ENCODE measurements at places on chromosomes 13 and 19.

GRCh38 chr19:44681992-44682790, 10.9 kb downstream of the CEACAM19 start:
- no peak for DNase-seq

- DNase-seq, result no peak
Observed at GRCh38 chr19:16077984-16078758, 1.9 kb downstream of the TPM4 start.

DNA sequence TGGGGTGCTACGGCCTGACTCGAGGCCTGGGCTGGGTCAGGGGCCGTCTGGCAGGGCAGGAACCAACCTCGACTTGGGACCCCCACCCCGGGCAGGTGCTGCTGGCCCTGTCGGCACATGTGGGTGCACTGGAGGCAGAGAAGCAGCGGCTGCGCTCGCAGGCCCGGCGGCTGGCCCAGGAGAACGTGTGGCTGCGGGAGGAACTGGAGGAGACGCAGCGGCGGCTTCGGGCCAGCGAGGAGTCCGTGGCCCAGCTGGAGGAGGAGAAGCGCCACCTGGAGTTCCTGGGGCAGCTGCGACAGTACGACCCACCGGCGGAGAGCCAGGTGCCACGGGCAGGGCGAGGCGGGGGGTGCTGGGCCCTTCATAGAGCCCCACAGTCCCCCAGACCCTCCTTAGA, 5.9 kb downstream of the KLC3 start:
- DNase-seq, result no peak

DNA sequence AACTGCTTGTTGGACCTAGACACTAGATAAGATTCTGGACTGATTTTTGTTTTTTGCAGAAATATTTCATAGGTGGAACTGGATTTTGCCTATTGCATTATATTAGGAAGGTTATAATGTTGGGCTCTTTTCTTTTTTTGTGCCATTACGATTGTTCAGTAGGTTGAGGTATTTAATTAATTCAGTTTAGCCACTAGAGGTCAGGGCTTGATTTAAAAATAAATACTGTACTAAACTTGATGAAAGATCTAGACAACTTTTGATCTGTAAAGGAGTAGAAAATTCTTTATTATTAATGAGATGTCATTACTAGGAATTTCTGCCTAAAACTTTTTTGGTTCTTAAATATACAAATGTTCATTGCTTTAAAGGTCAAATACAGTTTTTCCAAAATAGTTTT, 15.2 kb upstream of the SUPT20H start:
- no peak for DNase-seq

- no peak for DNase-seq
Observed at GRCh38 chr13:92436924-92437323, 789.7 kb upstream of the GPC6 start.

DNA sequence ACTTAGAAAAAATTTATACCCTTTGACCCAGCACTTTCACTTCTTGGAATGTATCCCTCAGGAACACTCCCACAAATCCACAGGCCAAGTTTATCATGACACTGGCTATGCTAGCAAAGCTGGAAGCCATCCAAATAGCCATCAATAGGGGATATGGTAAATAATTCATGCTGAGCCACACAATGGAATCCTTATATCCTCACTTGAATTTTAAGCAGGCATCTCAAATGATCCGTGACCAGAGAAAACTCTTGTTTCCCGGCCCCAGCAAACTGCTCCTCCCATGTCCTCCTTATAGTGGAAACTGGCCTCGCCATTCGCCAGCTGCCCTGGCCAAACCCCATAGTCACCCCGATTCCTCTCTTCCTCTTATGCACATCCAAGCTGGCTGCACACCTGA, 37.6 kb downstream of the GRIK5 start:
- DNase-seq, result no peak

DNA sequence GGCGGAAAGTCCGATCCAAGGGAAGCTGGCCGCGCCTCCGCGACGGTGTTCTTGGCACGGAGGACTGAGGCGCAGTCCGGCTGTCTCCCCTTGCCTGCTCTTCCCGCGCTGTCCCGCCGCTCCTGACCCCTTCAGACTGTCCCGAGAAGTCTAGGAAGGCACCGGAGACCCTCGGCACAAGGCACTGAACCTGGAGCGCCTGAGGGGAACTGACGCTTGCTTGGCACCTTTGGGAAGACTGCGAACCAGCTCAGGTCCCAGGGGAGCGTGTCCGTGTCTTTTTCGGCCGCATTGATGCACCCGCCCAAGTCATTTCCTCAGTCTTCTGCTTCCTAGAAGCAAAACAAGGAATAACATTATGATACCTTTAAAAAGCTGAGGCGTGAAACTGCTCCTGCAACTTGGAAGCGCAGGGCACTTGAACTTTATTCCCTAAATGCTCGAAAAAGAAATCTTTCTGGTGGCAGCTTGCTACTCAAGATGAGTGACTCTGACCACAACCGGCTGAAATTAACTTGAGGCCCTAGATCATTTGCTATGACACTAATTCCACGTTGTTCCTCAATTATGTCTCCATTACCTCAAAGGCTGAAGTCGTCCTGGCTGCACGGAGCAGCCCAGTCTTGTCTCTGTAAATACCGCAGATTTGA, 735 bp upstream of the FLT1 start:
- no peak for DNase-seq

- no peak for DNase-seq
Observed at GRCh38 chr13:103436057-103436654, 369.9 kb upstream of the SLC10A2 start.

DNA sequence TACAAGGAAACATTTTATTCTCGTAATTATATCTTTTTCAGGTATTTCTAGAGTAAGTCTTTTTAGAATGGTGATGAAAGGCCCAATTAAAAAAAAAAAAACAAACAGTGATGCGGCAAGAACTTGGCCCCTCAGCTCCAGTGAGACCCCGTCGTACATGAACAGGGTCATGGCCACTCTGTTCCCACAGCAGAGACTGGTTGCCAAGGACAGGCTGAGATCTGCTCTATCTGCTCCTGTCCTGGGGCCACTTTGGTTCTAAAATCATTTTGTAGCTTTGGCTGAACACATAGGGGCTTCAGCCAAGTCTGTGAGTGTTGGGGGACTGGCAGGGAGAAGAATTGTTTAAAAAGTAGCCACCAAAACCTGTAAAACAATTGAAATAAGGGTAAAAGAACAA, 286.9 kb downstream of the RFC3 start:
- no peak for DNase-seq

GRCh38 chr13:92150606-92151005, 752.2 kb downstream of the GPC5 start:
- DNase-seq, result no peak

DNA sequence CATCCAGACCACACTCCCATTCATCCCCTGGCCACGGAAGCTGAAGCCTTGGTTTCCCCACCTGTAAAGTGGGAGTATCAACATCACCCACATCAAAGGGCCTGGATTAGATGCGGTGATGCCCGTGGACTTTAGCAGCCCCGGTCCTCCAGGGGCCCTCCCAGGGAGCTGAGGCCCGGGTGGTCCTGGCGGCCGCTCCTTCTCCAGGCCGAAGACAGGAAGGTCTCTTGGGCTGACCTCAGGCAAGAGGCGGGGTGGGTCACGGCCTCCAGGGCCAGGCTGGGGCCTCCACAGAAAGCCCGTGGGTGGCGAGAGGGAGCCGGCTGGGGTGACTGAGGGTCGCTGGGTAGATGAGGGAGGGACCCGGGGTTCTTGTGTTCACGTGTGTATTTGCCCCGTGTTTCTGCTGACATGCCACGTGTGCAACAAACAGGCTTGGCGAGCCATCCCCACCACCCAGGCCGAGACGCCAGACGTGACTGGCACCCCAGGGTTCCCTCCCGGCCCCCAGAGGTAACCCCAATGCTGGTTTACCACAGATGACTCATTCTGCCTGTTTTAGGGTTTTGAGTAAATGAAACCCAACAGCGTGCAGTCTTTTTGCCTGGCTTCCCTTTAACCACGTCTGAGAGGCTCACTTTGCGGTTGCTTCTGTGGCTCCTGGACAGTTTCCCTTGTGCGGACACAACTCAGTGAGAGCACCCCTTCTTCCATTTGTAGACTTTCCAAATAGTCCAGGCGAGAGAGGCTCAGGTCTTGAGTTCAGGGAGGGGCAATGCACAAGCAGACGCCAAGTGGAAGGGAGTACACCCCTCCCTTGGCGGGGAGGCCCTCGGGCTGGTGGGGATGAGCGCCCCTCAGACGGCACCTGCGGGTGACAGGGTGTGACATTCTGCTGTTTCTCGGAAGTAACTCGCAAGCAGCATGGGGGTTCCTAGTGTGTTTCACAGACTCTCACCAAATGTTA, 42.9 kb downstream of the C13orf46 start:
- DNase-seq, result no peak

- DNase-seq, result no peak
Observed at GRCh38 chr13:73773168-73773549, 361.0 kb downstream of the KLF12 start.

GRCh38 chr19:56110515-56111448, 10.3 kb downstream of the ZNF787 start:
- DNase-seq, result no peak

GRCh38 chr19:294341-294945, 3.2 kb upstream of the PLPP2 start:
- no peak for DNase-seq

DNA sequence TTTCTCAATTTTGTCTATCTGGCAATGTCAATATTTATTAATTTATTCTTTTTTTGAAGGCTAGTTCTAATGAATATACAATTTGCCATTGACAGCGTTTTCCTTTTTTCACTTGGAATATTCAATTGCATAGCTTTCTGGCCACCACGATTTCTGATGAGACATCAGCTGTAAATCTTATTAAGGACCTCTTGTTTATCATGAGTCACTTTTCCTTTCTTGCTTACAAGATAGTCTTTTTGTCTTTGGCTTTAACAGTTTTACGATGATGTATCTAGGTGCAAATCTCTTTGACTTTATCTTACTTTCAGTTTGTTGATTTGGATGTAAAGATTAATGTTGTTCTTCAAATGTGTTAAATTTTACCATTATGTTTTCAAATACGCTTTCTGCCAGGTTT, 991.6 kb upstream of the SLC10A2 start:
- no peak for DNase-seq

DNA sequence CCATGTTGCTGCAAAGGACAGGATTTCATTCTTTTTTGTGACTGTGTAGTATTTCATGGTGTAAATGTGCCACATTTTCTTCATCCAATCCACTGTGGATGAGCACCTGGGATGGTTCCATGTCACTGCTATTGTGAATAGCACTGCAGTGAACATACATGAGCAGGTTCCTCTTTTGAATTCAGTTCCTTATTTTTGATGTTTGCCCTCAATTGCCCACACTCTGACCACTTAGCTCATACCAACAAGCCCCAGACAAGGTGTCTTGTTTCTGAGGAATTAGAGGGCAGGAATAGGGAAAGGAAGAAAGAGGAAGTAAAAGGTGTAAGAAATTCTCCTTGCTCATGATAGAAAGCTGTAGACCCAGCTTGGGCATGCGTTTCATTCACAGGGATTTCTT, 244.2 kb upstream of the ZNF507 start:
- DNase-seq, result no peak

DNA sequence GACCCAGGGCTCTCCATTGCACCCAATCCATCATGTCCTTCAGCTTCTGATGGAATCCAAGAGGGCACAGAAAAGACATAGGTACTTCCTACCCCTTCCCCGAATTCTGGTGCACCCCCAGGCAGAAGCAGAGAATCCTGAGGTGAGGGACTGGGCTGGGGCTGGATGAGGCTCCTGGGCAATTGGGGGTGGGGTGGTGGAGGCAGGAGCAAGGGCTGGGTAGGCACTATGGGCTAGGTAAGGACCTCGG, 2.7 kb upstream of the KCNC3 start:
- no peak for DNase-seq

DNA sequence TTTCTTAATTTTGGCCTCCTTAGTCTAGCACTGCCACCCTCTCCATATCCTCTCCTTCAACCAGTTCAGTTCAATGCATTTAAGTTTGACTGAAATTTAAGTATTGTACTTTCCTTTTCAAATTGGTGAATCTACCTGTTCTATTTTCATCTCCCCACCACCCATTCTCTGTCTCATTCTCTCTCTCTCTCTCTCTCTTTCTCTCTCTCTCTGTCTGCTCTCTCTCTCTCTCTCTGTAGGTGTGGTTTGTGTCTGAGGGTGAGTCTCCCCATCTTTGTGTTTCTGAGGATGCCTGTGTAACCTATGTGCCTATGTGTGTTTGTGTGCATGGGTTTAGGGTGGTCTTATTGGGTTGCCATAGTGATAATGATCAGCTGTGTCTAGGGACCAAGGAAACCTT, 10.1 kb downstream of the PDX1 start:
- no peak for DNase-seq

- DNase-seq, result no peak
Observed at GRCh38 chr13:97978651-97979050, 25.2 kb downstream of the IPO5 start.

GRCh38 chr19:1383017-1383311, 743 bp upstream of the NDUFS7 start:
- no peak for DNase-seq

DNA sequence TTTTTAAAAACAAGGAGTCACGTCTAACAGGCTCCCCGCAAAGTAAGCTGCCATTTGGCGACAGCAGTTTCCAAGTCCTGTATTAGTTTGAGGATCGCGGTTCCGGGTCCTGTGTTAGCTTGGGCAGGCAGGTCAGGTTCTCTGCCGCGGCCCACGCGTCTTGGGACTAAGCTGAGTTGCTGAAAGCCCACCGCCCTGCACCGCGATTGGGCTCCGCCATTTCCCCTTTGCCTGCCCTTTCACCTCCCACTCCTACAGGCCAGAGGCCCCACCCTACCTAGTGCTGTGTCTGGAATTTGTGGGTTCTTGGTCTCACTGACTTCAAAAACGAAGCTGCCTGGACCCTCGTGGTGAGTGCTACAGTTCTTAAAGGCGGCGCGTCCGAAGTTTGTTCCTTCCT, 6.8 kb downstream of the PARP4 start:
- DNase-seq, result no peak

DNA sequence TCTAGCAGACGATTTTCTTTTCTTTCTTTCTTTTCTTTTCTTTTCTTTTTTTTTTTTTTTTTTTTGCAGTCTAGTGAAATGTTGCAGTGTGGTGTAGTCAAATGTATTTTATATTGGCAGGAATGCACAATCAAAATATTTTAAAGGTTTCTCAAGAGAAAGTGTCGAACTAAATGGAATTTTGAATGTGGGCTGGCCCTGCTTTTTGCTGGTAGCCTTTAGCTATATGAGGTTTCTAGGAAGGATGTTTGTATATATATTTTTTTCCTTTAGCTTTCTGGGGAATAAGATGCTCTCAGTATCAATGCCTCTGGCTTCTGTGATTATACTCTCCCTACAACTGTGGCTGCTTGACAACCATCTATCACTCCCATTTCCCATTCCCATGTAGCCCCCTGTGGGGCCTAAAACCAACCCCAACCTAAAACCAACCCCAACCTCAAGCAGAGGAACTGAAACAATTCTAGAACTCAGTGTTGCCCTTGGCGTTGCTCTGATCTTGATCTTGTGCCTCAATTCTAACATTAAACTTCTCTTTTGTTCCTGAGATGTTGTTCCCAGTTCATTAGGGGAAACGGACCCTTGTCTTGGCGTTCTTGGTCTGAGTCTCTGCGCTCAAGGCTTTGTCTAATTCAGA, 27.1 kb downstream of the CYSLTR2 start:
- DNase-seq, result no peak

Measured in GM19239 (cell line).